CD8-positive, alpha-beta memory T cell (primary cell): ENCODE measurements at places on chromosomes 5 and 9. TPM values are rescaled to one million over a fixed set of nuclear protein-coding genes. Genes with fewer than 3 reads are reported as not detected.

Gene ADAMTS12
- not detected for polyA plus RNA-seq

Gene TMEM174
- polyA plus RNA-seq: not detected

Gene PGM5
- polyA plus RNA-seq: not detected

Gene ASS1
- not detected for polyA plus RNA-seq

Gene LIFR
- not detected for polyA plus RNA-seq

Gene UTP15
- polyA plus RNA-seq: 8.9 TPM

Gene RUFY1
- 32.6 TPM for polyA plus RNA-seq

Gene IER5L
- polyA plus RNA-seq: 0.16 TPM

Gene TAF11L5
- not detected for polyA plus RNA-seq

Gene GABRB2
- not detected for polyA plus RNA-seq

Gene PCDHA1
- not detected for polyA plus RNA-seq

Gene PDZD2
- polyA plus RNA-seq: 0.40 TPM

Gene SPOCK1
- polyA plus RNA-seq: not detected

Gene ACSL6
- polyA plus RNA-seq: 20.7 TPM

Gene GLDC
- 0.58 TPM for polyA plus RNA-seq

Gene HAVCR2
- 7.5 TPM for polyA plus RNA-seq

Gene CKMT2
- not detected for polyA plus RNA-seq

Gene SNX18
- 3.8 TPM for polyA plus RNA-seq

Gene SCGB3A2
- not detected for polyA plus RNA-seq

Gene TERT
- polyA plus RNA-seq: not detected

Gene FBN2
- not detected for polyA plus RNA-seq
